ENCODE measurements at places on chromosomes 7 and 10.
A peak's percentile ranks its signal among the peaks of the same experiment; 100 is the strongest.

GRCh38 chr7:16762177-16762576, 8.6 kb downstream of the TSPAN13 start:
- DNase-seq, result no peak
- H3K27me3 ChIP-seq, result no peaks in the 10 kb centered on the region
- no peak overlapping the region for H3K4me3 ChIP-seq
- peaks cover 6% of the 10 kb centered on the region for H3K4me1 ChIP-seq

- no peaks in the 10 kb centered on the region for H3K27me3 ChIP-seq
- H3K27ac ChIP-seq, result no peak overlapping the region
- no peaks in the 10 kb centered on the region for H3K36me3 ChIP-seq
- H3K4me3 ChIP-seq, result no peak overlapping the region
- H3K4me1 ChIP-seq, result peaks cover 17% of the 10 kb centered on the region
Measured at GRCh38 chr7:77395626-77396025, 20.5 kb downstream of the GSAP start.

DNA sequence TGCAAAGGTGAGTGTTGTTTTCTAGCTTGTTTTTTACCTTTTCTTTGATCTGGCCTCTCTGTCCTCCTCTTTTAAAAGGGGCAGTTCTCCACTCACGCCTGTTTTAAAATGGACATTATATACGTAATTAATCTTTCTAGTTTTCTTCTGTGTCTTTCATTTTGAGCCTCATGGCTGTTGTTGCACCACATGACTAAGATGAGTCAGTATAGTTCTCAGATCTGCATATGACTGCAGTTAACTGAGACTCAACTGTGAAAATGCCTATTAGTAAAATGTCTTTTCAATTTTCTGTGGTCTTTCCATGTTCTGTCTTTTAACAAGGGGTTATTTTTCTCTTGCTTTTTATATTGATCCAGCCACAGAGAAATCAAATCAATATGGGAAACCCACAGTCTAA, 296.1 kb downstream of the CDK14 start:
- no peaks in the 10 kb centered on the region for H3K27me3 ChIP-seq
- no peaks in the 10 kb centered on the region for H3K4me1 ChIP-seq
- H3K4me3 ChIP-seq, result no peak overlapping the region
- no peak overlapping the region for H3K27ac ChIP-seq
- no peak for DNase-seq

DNA sequence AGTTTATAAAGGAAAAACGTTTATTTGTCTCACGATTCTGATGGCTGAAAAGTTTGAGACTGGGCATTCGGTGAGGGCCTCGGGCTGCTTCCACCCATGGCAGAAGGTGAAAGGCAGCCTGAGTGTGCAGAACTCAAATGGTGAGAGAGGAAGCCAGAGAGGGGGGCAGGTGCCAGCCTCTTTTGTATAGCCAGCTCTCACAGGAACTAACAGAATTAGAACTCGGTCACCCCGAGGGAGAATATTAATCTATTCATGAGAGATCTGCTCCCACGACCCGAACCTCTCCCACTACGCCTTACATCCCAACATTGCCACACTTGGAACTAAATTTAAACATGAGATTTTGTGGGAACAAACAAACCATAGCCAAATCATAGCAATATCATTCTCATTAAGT, 112.6 kb downstream of the ZPBP start:
- no peak for DNase-seq
- H3K4me1 ChIP-seq, result peaks cover 2% of the 10 kb centered on the region
- H3K27ac ChIP-seq, result no peak overlapping the region
- H3K27me3 ChIP-seq, result no peaks in the 10 kb centered on the region
- no peak overlapping the region for H3K4me3 ChIP-seq

DNA sequence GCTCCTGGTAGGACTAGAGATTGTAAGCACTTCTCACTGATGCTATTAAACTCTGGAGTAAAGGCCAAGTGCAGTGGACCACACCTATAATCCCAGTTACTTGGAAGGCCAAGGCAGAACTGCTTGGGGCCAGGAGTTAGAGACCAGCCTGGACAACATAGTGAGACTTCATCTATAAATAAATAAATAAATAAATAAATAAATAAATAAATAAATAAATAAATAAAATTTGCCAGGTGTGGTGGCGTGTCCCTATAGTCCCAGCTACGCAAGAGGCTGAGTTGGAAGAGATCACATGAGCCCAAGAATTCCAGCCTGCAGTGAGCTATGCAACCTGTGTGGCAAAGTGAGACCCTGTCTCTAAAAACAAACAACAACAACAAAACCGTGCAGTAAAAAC, 1475.7 kb downstream of the REEP3 start:
- H3K36me3 ChIP-seq, result no peaks in the 10 kb centered on the region
- H3K4me3 ChIP-seq, result no peak overlapping the region
- no peak for DNase-seq
- no peaks in the 10 kb centered on the region for H3K4me1 ChIP-seq
- no peak overlapping the region for H3K27ac ChIP-seq

- DNase-seq, result no peak
- no peak overlapping the region for H3K27ac ChIP-seq
- peaks cover 4% of the 10 kb centered on the region for H3K4me1 ChIP-seq
- H3K36me3 ChIP-seq, result 0 out of 2 replicates have a peak, but pooled peaks cover 2% of the 10 kb centered on the region
Measured at GRCh38 chr10:63129888-63130287, 3.2 kb upstream of the NRBF2 start.

DNA sequence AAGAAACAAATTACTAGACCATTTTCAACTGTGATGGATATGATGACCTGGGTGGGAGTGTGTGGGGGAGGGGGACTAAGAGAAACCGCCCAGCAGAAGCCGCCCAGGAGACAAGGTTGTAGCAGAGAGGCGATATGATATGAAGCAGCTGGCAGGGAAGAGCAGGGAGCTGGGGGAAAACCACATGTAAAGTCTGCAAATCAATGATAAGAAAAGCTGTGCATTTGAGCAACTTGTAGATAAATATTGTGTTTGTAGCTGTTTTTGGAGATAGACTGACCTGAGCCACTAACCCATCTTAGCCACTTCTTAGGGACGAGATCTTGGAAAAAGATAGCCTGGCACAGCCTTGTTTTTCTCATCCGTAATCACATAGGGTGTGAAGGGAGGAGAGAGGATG, 252.6 kb downstream of the SEC23IP start:
- no peaks in the 10 kb centered on the region for H3K4me1 ChIP-seq
- no peak for DNase-seq
- H3K4me3 ChIP-seq, result no peak overlapping the region
- no peak overlapping the region for H3K27ac ChIP-seq

GRCh38 chr10:103649654-103650423, 156.3 kb downstream of the NEURL1 start:
- peaks cover 6% of the 10 kb centered on the region for H3K36me3 ChIP-seq
- DNase-seq, result no peak
- peaks cover 25% of the 10 kb centered on the region for H3K4me1 ChIP-seq
- no peak overlapping the region for H3K4me3 ChIP-seq
- no peaks in the 10 kb centered on the region for H3K27me3 ChIP-seq

GRCh38 chr10:78319371-78319770, 285.7 kb downstream of the RPS24 start:
- H3K4me3 ChIP-seq, result no peak overlapping the region
- no peak for DNase-seq
- no peak overlapping the region for H3K27ac ChIP-seq
- no peaks in the 10 kb centered on the region for H3K4me1 ChIP-seq
- no peaks in the 10 kb centered on the region for H3K27me3 ChIP-seq

GRCh38 chr7:91945476-91945875, 4.8 kb downstream of the AKAP9 start:
- peaks cover 8% of the 10 kb centered on the region for H3K4me1 ChIP-seq
- H3K4me3 ChIP-seq, result no peak overlapping the region
- H3K36me3 ChIP-seq, result no peaks in the 10 kb centered on the region
- H3K27me3 ChIP-seq, result no peaks in the 10 kb centered on the region
- DNase-seq, result no peak

DNA sequence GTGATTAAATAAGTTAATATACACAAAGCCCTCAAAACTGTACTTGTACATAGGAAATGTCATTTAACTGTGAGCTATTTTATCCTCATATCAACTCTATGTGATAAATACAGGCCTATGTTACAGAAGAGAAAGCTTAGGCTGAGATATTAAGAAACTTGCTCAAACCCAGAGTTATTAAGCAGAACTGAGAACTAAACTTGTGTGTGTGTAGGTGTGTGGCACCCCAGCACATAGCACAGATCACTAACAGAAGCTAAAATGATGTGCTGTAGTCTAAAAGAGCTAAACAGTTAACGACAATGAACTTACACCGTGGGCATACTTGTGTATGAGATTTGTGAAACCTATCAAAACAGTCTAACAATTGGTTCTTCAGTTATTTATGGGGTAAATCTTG, 34.5 kb downstream of the MTPN start:
- H3K4me1 ChIP-seq, result no peaks in the 10 kb centered on the region
- DNase-seq, result no peak
- no peak overlapping the region for H3K4me3 ChIP-seq
- peaks cover 41% of the 10 kb centered on the region for H3K36me3 ChIP-seq

- no peaks in the 10 kb centered on the region for H3K27me3 ChIP-seq
- no peak overlapping the region for H3K4me3 ChIP-seq
- H3K27ac ChIP-seq, result no peak overlapping the region
- peaks cover 10% of the 10 kb centered on the region for H3K4me1 ChIP-seq
- no peaks in the 10 kb centered on the region for H3K36me3 ChIP-seq
Measured at GRCh38 chr7:118109607-118110006, 74.4 kb upstream of the LSM8 start.

- H3K4me1 ChIP-seq, result no peaks in the 10 kb centered on the region
- H3K4me3 ChIP-seq, result no peak overlapping the region
- peaks cover 24% of the 10 kb centered on the region for H3K27me3 ChIP-seq
- no peak overlapping the region for H3K27ac ChIP-seq
Measured at GRCh38 chr10:2392145-2392812, 655.0 kb upstream of the ADARB2 start.

GRCh38 chr7:18901351-18901750, 216.1 kb downstream of the TWIST1 start:
- no peaks in the 10 kb centered on the region for H3K27me3 ChIP-seq
- H3K4me3 ChIP-seq, result no peak overlapping the region
- H3K4me1 ChIP-seq, result peaks cover 16% of the 10 kb centered on the region
- no peak for DNase-seq
- no peak overlapping the region for H3K27ac ChIP-seq

- no peaks in the 10 kb centered on the region for H3K36me3 ChIP-seq
- DNase-seq, result peak; percentile 84
- H3K4me3 ChIP-seq, result no peak overlapping the region
- H3K4me1 ChIP-seq, result peaks cover 41% of the 10 kb centered on the region
- peak overlapping the region; percentile 45 for H3K27ac ChIP-seq
Measured at GRCh38 chr7:106057962-106058927, 53.9 kb downstream of the SYPL1 start.

- H3K27me3 ChIP-seq, result no peaks in the 10 kb centered on the region
- H3K4me3 ChIP-seq, result no peak overlapping the region
- H3K36me3 ChIP-seq, result no peaks in the 10 kb centered on the region
- H3K27ac ChIP-seq, result no peak overlapping the region
Measured at GRCh38 chr7:50957855-50958254, 175.2 kb upstream of the GRB10 start.

DNA sequence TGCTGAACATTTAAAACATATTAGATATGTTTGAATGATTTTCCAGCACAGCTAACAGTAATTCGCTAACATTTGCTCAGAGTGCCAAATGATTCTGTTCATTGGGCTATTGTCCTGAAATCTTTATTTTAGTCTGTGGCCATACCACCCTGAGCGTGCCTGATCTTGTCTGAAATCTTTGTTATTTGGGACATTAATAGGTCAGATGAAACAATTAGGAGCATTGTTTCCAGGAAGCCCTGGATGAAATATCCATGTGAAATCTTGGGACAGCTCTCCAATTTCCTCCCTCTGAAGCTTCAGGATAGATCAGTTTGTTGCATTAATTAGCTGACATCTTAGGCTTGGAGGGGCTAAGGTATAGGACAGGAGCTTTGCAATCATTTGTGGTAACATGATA, 512.0 kb downstream of the KIF20B start:
- no peak overlapping the region for H3K4me3 ChIP-seq
- H3K4me1 ChIP-seq, result peaks cover 6% of the 10 kb centered on the region
- H3K36me3 ChIP-seq, result no peaks in the 10 kb centered on the region
- DNase-seq, result no peak
- no peaks in the 10 kb centered on the region for H3K27me3 ChIP-seq
- no peak overlapping the region for H3K27ac ChIP-seq

DNA sequence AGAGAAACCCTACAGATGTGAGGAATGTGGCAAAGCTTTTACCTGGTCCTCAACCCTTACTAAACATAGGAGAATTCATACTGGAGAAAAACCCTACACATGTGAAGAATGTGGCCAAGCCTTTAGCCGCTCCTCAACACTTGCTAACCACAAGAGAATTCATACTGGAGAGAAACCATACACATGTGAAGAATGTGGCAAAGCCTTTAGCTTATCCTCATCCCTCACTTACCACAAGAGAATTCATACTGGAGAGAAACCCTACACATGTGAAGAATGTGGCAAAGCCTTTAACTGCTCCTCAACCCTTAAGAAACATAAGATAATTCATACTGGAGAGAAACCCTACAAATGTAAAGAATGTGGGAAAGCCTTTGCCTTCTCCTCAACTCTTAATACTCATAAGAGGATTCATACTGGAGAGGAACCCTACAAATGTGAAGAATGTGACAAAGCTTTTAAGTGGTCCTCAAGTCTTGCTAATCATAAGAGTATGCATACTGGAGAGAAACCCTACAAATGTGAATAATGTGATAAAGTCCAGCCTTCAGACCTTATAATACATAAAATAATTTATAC, 38.2 kb downstream of the ZNF679 start:
- no peaks in the 10 kb centered on the region for H3K4me1 ChIP-seq

DNA sequence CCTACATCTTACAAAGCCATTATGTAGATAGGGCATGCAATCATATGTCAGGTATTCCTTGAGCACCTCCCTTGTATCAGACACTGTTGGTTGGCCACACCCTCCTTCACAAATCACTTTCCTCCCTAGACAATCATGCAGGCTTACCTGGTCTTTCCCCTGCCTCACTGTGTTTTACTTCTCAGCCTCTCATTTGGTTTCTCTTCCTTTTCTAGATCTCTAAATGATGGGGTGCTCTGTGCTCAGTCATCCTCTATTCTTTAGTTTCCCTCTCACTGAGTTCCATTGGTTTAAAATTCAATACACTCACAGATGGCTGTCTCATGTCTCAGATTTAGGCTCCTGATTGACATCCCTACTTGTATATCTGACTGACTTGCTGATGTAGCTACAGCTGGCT, 31.4 kb downstream of the ANK3 start:
- H3K27ac ChIP-seq, result no peak overlapping the region
- H3K36me3 ChIP-seq, result no peaks in the 10 kb centered on the region
- no peaks in the 10 kb centered on the region for H3K27me3 ChIP-seq
- no peak for DNase-seq
- H3K4me3 ChIP-seq, result no peak overlapping the region
- no peaks in the 10 kb centered on the region for H3K4me1 ChIP-seq

GRCh38 chr10:103627893-103628292, 134.4 kb downstream of the NEURL1 start:
- no peak overlapping the region for H3K4me3 ChIP-seq
- no peak overlapping the region for H3K27ac ChIP-seq
- H3K36me3 ChIP-seq, result peaks cover 39% of the 10 kb centered on the region
- DNase-seq, result no peak
- H3K27me3 ChIP-seq, result no peaks in the 10 kb centered on the region

All from RWPE2 (cell line).